ENCODE measurements at places on chromosomes 7 and 10.

DNA sequence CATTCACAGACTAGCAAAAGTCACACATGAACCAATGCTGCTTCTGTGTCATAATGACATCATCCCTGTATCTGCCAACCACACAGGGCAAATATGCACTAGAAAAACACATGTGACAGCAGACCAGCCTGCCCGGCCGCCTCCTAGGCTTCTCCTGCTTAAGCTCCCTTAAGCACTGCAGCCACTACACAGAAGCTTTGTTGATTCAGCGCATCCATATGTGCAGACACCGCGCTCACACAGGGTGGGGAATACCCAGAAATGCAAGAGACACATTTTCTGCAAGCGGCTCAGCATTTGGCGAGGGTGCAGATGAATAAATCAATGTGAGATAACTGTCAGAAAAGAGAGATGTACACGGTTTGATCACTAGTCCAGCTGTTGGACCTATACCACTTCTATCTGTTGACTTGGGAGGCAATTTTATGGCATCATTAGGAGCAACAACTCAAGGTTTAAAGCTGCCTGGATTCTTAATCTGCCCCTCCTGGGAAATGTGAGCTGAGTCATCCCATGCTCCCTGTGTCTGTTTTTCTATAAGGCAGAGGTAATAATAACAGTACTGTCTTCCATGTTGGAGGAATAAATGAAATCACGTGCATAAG lies 33.4 kb downstream of the CPXM2 start:
- no peak for DNase-seq

- DNase-seq: no peak
These were observed 314.6 kb downstream of the FRMD4A start for GRCh38 chr10:14016011-14016536.

DNA sequence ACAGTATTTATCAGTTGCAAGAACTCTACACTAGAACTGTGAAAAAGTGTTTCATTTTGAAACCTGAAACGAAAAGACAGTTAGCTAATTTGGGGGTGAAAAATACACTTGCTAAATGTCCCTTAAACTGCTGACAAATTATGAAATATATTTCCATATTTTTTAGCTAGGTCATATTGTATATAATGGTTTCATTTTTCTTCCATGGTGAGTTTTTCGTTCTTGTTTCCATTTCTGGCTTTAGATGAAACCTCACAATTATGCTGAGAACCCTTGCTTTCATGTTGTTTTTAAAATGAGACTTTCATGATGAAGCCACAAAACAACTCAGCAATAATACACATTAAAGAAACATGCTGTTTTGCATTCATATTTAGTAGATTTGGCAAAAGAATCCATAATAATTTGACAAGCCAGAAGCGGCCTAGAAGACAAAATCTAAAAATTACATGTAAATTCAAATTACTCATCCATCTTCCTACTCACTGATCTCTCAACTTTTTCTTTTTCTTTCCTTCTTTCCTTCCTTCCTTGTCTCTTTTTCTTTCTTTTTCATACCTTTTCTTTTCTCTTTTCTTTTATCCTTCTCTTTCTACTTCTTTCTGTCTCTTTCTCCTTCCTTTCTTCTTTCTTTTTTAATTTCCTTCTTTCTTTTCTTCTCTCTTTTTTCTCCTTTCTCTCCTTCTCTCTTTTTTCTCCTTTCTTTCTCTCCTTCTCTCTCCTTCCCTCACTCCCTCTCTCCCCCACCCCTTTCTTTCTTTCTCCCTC lies 46.5 kb upstream of the ITGB8 start:
- DNase-seq: no peak

- no peak for DNase-seq
These were observed 3.4 kb upstream of the RASSF4 start for GRCh38 chr10:44956226-44956625.

DNA sequence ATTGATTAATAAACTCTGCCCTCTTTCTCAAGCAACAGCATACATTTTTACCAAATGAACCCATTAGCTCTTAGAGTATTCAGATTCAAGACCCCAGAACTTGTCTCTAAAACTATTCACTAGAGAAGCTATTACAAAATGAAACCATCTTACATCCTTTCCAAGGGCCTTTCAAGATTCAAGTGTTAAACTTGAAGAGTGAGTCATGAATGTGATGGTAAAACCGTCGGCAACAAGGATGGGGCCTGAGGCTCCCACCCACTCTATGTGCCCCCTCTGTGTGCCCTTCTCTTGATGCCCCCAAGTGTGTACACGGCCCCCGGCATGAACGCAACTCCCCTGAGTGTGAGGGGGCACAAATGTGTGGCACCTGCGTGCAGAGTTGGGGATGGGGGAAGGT lies 46.4 kb downstream of the SFMBT2 start:
- no peak for DNase-seq

DNA sequence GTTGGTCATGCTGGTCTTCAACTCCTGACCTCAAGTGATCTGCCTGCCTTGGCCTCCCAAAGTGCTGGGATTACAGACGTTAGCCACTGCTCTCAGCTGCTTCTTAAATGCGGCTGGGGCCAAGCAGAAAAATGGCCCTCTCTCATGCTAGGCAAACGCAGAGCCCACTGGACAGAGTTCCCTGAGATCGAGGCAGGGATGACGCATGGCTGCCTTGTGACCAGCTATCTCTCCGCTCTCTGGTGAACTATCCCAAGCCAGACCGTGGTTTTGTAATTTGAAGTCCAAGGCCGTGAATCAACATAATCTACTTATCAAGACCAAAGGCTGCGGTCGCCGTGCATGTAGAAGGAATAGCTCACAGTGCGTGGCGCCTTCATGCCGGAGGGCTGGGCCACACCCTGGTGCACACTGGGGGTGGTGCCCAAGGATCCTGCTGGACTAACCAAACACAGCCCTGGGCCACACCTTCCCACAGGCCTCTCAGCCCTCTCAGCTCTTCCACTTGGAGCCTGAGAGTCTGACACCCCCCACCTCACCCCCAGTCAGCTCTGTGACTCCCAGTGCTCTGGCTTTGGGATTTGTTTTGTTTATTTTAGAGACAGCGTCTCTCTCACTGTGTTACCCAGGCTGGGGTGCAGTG lies 88.1 kb upstream of the CUX1 start:
- no peak for DNase-seq

GRCh38 chr10:60276232-60276631 lies 113.4 kb downstream of the ANK3 start:
- no peak for DNase-seq

DNA sequence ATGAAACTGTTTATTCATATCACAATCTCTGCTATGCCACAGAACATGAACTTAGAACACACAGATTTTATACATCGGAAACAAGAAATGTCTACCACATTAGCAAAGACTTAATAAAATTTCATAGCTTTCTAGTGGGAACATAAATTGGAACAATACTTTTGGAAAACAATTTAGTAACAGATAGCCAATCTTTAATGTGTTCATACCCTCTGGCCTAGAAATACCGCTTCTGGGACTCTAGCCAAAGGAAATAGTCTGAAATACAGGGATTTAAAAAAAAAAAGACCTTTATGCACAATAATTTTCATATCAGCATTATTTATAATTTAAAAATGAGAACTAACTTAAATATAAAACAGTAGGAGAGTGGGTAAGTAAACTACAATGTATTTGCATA lies 168.5 kb downstream of the PLXNA4 start:
- no peak for DNase-seq

DNA sequence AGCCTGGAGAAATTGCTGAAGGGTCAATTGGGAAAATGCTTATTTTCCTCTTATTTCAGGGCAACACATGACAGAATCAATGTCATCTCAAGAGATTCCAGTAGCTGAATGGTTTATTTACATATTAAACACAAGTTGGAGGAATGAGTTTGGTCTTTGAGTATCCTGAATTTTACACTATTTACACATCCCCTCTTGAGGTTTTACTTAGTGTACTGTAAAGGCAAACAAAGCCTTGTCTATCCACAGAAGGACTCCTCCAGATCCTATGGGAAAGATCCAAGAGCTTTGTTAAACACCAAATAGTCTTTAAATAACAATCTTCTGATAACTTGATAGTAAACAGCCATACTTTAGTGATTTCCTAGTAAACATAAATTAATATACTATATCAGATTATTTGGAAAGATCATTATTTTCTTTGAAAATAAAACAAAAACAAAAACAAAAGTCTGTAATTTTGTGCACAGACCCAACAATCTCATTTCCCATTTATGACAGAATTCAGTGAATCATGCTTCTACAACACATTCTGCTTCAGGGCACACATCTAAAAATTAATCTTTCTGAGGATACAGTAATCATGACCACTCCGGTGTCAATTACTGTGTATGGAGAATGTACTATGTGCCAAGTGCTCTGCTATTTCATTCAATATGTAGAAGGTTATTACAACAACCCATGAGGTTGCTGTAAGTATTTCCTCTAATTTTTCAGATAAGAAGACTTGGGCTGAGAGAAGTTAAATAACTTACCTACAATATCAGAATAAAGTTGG lies 575.0 kb upstream of the LRRTM3 start:
- DNase-seq: no peak
